ENCODE measurements at places on chromosomes 3 and 15.

- DNase-seq = no peak
Observed at GRCh38 chr15:78350058-78350457, 9.9 kb downstream of the CRABP1 start.

DNA sequence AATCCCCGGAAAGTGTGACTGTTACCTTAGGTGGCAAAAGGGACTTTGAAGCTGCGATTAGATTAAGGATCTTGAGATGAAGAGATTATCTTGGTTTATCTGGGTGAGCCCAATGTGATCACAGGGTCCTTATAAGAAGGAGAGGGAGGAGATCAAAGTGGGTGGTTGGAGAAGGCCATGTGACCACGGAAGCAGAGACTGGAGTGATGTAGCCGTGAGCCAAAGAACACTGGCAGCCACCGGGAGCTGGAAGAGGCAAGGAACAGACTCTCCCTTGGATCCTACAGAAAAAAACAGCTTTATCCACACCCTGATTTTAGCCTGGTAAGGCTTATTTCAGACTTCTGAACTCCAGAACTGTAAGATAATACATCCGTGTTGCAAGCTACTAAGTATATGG lies 29.9 kb downstream of the CRABP1 start:
- no peak for DNase-seq

GRCh38 chr3:50111757-50112156 lies 23.0 kb downstream of the RBM5 start:
- DNase-seq = no peak

- no peak for DNase-seq
Observed at GRCh38 chr15:85609492-85609891, 185.2 kb downstream of the KLHL25 start.

GRCh38 chr3:149555927-149556326 lies 81.4 kb downstream of the TM4SF4 start:
- DNase-seq = no peak

GRCh38 chr3:56858331-56858730 lies 56.6 kb upstream of the ARHGEF3 start:
- no peak for DNase-seq

DNA sequence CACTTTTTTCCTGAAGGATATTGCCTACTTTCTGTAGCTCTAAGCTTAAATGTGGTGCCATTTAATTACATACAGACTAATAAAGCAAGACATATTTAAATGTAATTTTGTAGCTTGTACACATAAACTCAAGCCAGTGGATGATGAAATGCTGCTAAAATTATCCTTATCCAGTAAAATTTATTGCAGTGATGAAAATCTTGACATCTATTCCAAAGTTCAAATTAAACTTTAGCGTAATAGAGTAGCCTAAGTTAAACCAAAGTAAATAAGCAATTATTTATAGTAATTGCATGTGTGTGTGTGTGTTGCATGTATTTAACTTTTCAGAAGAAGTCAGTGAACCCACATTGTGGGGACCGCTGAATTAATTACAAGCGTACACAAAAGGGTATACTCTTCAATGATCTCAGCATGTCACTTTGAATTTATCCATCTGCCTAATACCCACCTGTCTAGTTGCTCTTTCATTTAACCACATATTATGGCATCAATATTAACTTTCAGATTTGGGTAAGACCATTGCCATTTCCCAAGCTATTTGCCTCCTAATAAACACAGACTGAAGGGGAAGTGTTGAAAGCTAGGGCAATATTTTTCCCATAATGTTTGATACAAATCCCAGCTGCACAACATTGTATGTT lies 85.0 kb downstream of the MECOM start:
- DNase-seq = no peak

GRCh38 chr3:16178628-16178988 lies 4.1 kb downstream of the GALNT15 start:
- DNase-seq = no peak

GRCh38 chr3:111598552-111598951 lies 3.4 kb upstream of the ZBED2 start:
- no peak for DNase-seq

- no peak for DNase-seq
Observed at GRCh38 chr3:10761583-10761982, 54.4 kb upstream of the SLC6A11 start.

DNA sequence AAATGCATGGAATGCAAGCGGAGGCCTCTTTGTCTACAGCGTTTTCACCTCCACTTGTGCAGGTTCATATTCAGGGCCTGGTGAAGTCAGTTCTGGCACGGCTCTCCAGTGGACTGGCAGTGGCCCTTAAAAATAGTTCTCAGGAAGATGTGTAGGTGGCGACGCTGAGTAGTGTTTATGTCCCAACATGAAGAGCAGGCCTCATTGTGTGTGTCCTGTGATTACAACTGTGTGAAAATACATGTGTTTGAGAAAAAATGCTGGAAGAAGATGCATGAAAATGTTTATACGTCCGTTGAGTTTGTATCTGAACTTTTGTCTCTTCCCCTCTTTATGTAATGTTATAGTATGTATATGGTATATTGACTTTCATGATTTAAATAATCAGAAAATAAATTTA lies 7.2 kb downstream of the LIPC start:
- DNase-seq = no peak

- DNase-seq = no peak
Observed at GRCh38 chr3:13494463-13495350, 14.6 kb downstream of the HDAC11 start.
